Naive thymus-derived CD8-positive, alpha-beta T cell (primary cell): ENCODE measurements at places on chromosomes 6 and 20. TPM values are rescaled to one million over a fixed set of nuclear protein-coding genes. Genes with fewer than 3 reads are reported as not detected.

The TINAG gene
- total RNA-seq: not detected

The ENPP4 gene
- 11.4 TPM for total RNA-seq

The PRRT1 gene
- 5.5 TPM for total RNA-seq

The EFCAB8 gene
- total RNA-seq: 2.9 TPM

The MAS1 gene
- total RNA-seq: not detected

The ADTRP gene
- total RNA-seq: 5.0 TPM

The PAX1 gene
- not detected for total RNA-seq

The IPCEF1 gene
- total RNA-seq: 102 TPM

The BTNL2 gene
- not detected for total RNA-seq

The ZNF831 gene
- total RNA-seq: 29.9 TPM

The MANEA gene
- total RNA-seq: 11.8 TPM

The FOXQ1 gene
- not detected for total RNA-seq
